Left cardiac atrium (tissue), 4 donors: ENCODE measurements at places on chromosomes 7 and 10. TPM values are rescaled to one million over a fixed set of nuclear protein-coding genes. Genes with fewer than 3 reads are reported as not detected.
A peak's percentile ranks its signal among the peaks of the same experiment; 100 is the strongest.

DNA sequence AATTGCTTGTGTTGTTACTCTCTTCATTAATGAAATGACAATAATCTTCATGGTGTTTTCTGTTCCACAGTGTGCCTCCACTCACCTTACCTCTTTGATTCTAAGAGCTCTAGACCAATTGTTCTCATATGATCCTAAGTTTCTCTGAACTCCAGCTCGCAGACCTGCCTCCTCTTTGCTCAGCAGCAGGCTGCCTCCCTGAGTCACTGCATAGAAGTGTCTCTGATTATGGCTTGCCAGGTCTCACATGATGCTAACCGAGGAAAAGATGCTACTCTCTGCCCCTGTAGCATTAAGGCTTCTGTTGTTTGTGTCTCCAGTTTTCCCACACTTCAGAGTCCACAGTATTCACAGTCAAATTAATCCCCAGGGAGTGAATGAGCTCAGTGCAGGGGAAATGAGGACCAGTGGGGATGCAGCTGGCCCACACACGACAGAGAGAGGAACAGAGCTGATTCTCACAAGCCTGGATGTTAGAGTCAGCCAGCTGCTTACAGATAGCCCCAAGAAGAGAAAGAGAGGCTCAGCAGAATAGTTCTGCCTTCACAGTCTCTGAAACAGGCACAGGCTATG lies 145.9 kb upstream of the EGR2 start:
- no peak for DNase-seq

The TMEM176B gene
- total RNA-seq: 241 TPM

GRCh38 chr10:17033529-17034260 lies 95.9 kb downstream of the CUBN start:
- no peak for DNase-seq

DNA sequence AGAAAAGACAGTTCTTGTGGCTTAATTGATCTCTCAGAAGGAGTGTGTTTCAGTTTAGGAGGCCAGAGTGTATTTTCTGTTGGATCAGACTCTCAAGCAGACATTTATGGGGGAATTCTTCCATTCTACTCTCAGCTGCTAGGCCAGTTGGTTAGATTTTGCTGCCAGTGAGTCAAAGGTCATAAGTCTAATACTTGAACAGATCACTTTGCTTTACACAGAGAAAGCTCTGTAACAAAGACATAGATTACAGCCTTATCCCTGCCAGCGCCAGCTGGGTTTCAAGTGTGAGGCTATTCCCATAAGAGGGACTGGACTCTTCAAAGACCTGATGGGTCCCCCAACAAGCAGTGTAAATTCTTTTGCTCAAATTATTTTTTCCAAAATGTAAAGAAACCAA lies 145.6 kb upstream of the SEMA3C start:
- DNase-seq: no peak

DNA sequence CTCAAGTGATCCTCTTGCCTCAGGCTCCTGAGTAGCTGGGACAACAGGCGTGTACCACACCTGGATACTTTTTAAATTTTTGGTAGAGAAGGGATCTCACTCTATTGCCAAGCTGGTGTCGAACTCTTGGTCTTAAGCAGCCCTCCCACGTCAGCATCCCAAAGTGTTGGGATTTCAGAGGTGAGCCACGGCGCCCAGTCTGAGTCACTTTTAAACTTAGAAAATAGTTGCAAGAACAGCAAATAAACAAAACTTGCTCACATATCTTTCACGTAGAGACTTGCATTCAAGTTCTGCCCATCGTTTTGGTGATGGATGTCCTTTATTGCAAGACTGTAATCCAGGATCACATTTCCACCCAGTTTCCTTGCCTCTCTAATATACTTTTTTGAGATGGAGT lies 16.6 kb downstream of the GTF2I start:
- DNase-seq: no peak

The HABP2 gene
- total RNA-seq: not detected

GRCh38 chr7:47327698-47328391 lies 254.1 kb downstream of the TNS3 start:
- DNase-seq: peak; percentile 90

- DNase-seq: no peak
Measured at GRCh38 chr7:12322284-12322902, 81.3 kb downstream of the VWDE start.

GRCh38 chr7:8871716-8872115 lies 438.3 kb downstream of the NXPH1 start:
- DNase-seq: no peak

- no peak for DNase-seq
Measured at GRCh38 chr10:14779001-14779651, 4.4 kb upstream of the FAM107B start.

GRCh38 chr7:36972140-36972518 lies 247.8 kb upstream of the AOAH start:
- DNase-seq: no peak

DNA sequence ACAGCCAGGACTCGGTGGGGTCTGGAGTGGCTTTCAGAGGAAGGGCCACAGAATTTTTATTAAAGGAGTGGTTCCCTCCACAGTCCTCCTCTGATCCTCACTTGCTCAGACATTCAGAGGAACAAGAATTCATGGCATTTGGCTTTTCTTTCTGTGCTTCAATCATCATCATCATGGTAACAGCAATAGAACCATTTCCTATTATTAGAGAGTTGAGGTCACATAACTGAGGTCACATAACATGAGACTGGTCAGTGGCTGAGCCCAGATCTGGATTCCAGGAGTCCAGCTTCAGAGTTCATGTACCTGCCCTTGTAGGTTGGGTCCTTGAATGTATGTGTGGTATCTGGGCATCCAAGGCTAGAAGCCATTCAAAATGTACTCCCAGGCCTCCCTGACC lies 177.3 kb upstream of the GRB10 start:
- no peak for DNase-seq

GRCh38 chr10:62253704-62254103 lies 14.9 kb downstream of the RTKN2 start:
- no peak for DNase-seq

- DNase-seq: peak; percentile 32
Measured at GRCh38 chr7:117731455-117731854, 141.8 kb downstream of the CTTNBP2 start.

The HKDC1 gene
- 0.35 TPM for total RNA-seq

DNA sequence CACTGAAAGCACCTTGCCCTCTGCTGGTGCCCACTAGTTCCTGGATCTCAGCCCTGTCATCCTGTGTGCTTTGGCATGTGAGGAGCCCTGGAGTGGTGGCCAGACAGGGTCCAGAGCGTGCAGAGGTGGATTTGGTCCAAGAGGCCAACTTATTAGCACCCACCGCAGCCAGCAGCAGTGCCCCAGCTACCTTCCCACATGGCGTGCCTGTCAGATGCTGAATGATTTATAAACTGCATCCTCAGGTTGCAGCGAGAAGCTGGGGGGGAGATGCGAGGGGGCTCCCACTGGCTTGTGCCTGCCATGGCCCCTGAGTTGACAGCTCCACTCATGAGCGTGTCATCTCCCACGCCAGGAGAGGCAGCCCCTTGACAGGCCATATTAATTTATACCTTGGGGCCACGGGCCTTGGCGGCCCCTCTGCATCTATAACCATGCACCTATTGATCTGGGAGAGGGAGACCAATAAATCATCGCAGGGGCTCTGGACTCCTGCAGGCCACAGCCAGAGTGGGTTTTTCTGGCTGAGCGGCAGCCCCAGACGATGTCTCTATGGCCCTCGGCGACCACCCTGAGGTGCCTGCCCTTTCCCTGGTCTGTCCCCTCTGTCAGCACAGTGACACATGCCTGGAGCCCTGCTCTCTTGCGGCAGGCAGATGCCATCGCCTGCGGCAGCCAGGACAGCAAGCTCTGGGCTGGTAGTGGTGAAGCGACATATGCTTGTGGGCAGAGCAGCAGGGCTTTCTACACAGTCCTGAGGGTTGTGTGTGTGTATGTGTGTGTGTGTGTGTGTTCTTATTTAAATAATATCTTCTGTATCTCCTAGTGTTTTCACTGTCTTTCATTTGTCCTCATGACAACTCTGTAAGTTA lies 120.8 kb downstream of the CDH23 start:
- DNase-seq: no peak

The NAT16 gene
- total RNA-seq: not detected

DNA sequence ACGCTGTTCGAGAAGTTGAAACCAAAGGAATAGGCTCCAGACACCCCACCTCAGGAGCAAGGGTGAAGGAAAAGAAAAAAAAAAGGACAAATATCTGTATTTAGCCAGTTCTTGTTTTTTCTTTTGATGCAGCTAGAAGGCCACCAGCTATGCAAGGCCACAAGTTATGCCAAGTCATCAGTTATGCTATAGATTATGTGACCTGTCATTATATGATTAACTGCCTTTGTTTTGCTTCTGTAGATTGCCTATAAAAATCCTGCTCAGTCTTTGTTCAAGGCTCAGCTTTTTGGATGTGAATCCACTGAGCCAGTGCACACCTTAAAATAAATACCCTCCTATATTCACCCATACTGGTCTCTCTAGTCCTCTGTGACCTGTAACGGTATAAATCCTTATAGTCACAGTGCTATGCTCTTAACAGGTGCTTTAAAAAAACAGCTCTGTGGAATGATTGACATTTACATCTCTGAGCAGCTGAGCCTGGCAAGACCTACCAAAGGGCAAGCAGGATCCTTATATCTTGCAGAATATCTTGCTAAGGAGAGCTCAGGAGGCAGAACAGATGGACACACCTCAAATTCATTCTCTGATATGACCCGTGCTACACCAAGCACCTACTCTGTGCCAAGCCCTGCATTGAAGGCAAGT lies 20.4 kb downstream of the MAT1A start:
- DNase-seq: no peak

The C10orf62 gene
- total RNA-seq: 0.35 TPM

- DNase-seq: no peak
Measured at GRCh38 chr10:5466451-5467206, 32.7 kb downstream of the CALML5 start.

The CH25H gene
- total RNA-seq: 0.44 TPM

The SLC18A2 gene
- 0.13 TPM for total RNA-seq

The NXPH1 gene
- not detected for total RNA-seq

The ANKRD1 gene
- 1,867 TPM for total RNA-seq

The NPY gene
- not detected for total RNA-seq

The ZKSCAN1 gene
- total RNA-seq: 47.0 TPM

The CCL24 gene
- 0.56 TPM for total RNA-seq

- no peak for DNase-seq
Measured at GRCh38 chr10:13483073-13483472, 45.7 kb downstream of the BEND7 start.

GRCh38 chr7:141792526-141792925 lies 2.5 kb downstream of the TAS2R5 start:
- DNase-seq: no peak

The AGR3 gene
- total RNA-seq: not detected

The NODAL gene
- total RNA-seq: not detected

GRCh38 chr7:124764051-124764846 lies 1.3 kb downstream of the GPR37 start:
- peak; percentile 17 for DNase-seq

DNA sequence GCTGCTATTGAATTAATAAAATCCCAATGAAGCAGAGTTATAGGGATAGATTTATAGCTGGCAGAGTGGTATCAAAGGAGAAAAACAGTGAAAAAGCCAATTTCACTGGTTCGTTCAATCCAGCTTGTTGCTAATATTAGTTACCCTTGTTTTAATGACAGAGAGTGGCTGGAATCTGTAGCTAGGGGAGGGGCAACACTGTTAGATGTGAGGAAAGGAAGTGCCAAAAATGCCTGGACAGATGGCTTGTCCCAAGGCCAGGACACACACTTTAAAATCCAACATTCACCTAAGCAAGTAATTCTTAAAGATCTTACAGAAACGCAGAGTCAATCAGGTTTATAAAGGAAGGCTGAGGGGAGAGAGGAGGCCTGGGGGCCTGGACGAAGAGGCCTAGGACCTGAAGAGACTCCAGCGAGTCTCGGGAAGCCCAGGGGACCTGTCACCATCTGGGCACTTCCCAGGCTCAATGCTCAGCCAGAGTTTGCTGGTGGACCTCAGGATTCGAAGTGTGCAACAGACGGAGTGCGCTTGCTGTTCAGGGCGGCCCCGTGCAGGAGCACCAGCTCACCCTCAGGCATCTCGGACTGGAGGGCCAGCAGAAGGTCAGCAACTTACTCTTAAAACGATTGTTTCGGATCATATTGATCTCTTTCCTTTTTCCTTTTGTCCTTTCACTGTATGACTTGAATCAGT lies 36.7 kb downstream of the TMEM248 start:
- DNase-seq: no peak

DNA sequence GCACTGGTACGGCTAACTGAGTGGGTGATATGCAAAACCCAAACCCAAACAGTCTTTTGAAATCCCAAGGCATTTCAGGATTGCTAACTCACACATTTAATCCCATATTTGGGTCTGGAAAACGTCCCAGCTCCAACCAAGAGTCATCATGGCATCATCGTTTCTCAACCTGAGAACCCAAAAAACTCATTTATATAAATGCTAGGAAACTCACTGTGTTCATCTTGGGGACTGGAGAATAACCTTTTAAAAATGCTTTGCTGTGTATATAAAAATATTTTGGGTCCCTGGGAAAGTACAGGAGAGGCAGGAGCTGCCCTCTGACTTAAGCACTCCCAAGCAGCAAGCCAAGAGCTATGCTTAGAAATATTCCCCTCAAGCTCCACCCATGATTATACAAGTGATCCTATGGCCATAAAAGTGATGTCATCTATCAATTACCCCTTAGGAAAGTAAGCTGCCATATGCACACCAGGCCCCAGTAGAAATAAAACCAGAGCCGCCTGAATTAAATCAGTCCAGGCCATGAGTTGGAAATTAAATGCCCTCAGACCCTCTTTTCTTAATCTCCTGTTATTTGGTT lies 352.1 kb downstream of the FRMD4A start:
- no peak for DNase-seq

DNA sequence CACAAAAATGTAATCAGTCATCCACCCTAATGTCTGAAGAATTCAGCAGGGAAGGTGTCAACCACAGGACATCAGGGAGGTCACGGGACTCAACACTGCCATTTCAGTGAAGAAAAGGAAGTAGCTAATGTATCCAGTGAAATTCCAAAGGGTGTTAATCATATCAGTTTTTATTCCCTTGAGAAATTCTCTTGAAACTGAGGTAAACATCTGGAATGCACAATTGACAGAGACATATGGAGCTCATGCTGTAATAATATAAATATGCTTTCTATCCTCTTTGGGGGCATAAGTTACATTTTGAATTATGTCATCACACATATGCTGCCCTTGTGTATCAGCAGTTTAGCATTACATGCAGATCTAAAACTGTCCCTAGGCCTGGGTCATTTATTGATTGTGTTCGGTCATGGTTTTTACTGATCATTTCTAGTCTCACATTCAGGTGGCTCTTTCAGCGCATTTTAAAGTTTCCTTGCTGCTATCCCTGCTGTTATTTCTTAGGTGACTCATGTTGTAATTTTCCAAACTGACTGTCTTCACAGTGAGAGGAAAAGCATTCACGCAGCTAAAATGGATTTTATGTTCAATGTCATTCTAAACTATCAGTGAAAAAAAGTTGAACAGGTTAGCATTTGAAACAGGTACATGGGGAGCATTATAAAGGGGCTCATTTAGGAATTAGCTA lies 273.9 kb downstream of the TSPAN12 start:
- no peak for DNase-seq

DNA sequence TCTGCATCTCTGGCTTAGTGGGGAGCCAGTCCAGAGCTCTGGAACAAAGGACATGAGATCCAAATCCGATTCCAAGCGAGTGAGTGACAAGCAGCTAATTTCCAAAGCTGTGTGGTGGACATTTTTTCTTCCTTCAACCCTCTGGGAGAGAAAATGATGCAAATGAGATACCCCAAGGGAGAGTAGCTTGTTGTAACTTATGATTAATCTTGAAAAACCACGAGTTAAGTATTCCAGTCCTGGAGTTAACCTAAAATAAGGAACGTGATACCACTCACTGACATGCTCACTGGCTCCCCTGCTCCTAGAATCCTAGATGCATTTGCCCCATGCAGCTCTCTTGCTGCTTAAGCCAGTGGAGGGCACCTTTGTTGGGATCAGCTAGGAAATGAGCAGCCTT lies 116.0 kb upstream of the HABP2 start:
- DNase-seq: no peak
